Activated T-cell treated with anti-CD3 and anti-CD28 coated beads, Interleukin-2, amount 50 U/mL, for 24 hours (primary cell): ENCODE measurements at places on chromosomes 12 and 14.

DNA sequence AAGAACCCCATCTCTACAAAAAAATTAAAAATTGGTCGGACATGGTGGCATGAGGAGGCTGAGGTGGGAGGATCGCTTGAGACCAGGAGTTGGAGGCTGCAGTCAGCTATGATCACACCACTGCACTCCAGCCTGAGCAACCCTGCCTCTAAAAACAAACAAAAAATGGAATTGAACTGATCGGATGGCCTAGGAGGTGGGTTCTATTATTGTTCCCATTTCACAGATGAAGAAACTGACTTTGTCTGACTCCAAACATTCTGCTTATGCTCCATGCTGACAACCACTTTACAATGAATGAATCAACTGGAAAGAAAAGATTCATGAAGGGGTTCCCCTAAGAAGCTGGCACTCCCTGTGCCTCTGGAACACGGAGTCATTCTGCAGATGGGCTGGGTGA lies 47.3 kb downstream of the TRPV4 start:
- no peaks in the 10 kb centered on the region for H3K36me3 ChIP-seq
- H3K4me1 ChIP-seq = no peaks in the 10 kb centered on the region
- H3K27me3 ChIP-seq = peaks cover 10% of the 10 kb centered on the region
- no peak for DNase-seq

DNA sequence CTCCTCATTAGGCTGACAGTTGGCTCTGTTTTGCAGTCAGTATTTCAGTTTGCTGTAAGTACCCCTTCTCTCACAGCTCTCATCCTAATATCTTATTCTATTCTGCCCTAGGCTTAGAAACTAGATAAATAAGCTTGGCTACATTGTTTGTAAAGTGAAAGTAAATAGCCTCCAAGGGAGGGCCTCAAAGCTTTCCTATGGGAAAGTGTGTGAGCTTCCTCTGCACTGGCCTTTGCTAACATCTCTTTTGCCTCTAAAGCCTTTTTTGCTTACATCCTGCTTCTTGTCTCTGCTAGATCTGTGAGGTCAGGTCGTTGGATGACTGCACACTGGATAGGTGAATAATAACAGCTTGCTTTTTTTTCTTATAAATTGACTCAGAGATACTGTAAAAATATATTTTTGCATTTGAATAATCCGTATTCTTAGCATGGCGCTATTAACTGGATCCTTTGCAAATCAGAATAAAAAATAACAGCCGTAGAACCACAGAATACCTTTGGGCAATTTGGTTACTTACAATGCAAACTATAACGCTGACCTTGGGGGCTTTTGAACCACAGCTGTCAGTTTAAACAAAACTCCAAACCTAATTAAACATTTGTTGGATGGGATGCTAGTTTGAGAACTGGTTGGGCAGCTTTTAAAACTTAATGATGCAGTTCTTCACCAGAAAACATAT lies 55.1 kb downstream of the TTC6 start:
- DNase-seq = no peak
- no peak overlapping the region for H3K4me3 ChIP-seq
- H3K27ac ChIP-seq = no peak overlapping the region
- H3K27me3 ChIP-seq = no peaks in the 10 kb centered on the region

- no peaks in the 10 kb centered on the region for H3K36me3 ChIP-seq
- DNase-seq = no peak
- H3K27me3 ChIP-seq = no peaks in the 10 kb centered on the region
- H3K4me3 ChIP-seq = no peak overlapping the region
Measured at GRCh38 chr14:29868000-29868399, 59.6 kb downstream of the PRKD1 start.

- H3K4me1 ChIP-seq = peaks cover 5% of the 10 kb centered on the region
- peaks cover 39% of the 10 kb centered on the region for H3K27me3 ChIP-seq
- no peaks in the 10 kb centered on the region for H3K36me3 ChIP-seq
- DNase-seq = no peak
- no peak overlapping the region for H3K4me3 ChIP-seq
Measured at GRCh38 chr14:72098210-72098609, 166.0 kb downstream of the RGS6 start.

DNA sequence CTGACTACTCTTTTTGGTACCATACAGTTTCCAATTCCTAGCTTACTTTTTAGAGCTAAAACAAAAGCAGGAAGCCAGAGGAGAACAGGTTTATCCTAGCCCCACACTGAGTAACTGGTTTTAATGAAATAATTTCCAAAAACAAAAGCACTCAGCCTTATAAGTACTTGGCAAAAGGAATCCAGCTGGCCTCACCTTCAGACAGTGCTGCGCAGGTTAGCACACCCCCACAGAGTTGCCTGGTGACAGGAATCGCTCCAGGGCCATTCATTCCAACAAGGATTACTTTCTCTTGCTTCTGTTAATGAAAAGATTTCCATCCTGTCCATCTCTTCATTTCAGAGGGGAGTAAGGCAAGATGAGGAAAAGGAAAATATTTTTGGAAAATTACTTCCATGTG lies 84.6 kb downstream of the SCFD1 start:
- H3K27ac ChIP-seq = no peak overlapping the region
- H3K4me3 ChIP-seq = no peak overlapping the region
- H3K36me3 ChIP-seq = peaks cover 74% of the 10 kb centered on the region

DNA sequence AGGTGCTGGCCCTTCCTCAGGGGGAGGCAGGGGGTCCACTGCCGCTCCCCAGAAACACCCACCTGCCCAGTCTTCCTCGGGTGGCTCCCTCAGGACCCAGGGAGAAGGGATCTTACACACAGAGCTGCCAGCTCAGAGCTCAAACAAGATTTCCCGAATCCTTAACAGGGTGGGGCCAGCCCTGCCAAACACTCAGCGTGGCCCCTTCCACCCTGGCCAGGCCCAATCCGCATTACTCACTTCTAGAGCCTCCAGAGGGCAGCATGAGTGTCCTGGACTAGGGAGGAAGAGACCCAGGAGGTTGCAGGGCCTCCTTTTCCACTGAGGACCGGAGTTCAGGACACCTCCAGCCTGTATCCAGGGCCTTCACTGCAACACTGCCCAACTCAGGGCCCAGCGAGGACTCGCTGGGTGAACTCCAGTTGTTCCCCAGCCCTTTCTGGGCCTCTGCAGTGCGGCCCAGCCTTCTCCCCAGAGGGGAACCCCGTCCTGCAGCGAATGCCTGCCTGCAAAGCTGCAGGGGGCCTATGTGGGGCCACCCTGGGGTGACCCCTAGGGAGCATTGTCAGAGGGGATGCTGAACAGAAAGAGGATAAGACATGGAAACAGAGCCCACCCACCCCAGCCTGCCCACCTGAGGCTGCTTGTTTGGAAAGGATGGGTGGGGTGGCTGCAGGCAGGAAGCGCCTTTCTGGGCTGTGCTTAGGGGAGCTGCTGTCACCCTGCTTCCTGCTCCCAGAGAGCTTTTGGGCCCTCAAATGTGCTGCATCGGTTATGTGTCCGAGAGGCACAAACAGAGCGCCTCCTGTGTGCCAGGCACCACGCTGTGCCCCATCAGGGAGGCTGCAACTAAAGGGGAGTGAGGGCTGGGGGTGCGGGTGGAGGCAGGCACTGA lies 43.8 kb downstream of the CCNK start:
- H3K27me3 ChIP-seq = no peaks in the 10 kb centered on the region
- no peak for DNase-seq
- no peaks in the 10 kb centered on the region for H3K36me3 ChIP-seq
- peak overlapping the region; percentile 59 for H3K27ac ChIP-seq
- H3K4me1 ChIP-seq = peaks cover 8% of the 10 kb centered on the region

GRCh38 chr14:43983721-43984120 lies 523.4 kb downstream of the FSCB start:
- H3K27ac ChIP-seq = no peak overlapping the region
- H3K4me1 ChIP-seq = no peaks in the 10 kb centered on the region
- DNase-seq = no peak
- H3K27me3 ChIP-seq = no peaks in the 10 kb centered on the region
- no peak overlapping the region for H3K4me3 ChIP-seq

- H3K4me1 ChIP-seq = peaks cover 74% of the 10 kb centered on the region
- peaks cover 84% of the 10 kb centered on the region for H3K36me3 ChIP-seq
- peak overlapping the region; percentile 30 for H3K4me3 ChIP-seq
- H3K27me3 ChIP-seq = no peaks in the 10 kb centered on the region
- DNase-seq = peak; percentile 66
Measured at GRCh38 chr12:57069523-57069922, 9.1 kb downstream of the NEMP1 start.

- H3K27me3 ChIP-seq = peaks cover 13% of the 10 kb centered on the region
- no peak for DNase-seq
- no peaks in the 10 kb centered on the region for H3K36me3 ChIP-seq
Measured at GRCh38 chr14:94880876-94881275, 111.0 kb upstream of the GSC start.

DNA sequence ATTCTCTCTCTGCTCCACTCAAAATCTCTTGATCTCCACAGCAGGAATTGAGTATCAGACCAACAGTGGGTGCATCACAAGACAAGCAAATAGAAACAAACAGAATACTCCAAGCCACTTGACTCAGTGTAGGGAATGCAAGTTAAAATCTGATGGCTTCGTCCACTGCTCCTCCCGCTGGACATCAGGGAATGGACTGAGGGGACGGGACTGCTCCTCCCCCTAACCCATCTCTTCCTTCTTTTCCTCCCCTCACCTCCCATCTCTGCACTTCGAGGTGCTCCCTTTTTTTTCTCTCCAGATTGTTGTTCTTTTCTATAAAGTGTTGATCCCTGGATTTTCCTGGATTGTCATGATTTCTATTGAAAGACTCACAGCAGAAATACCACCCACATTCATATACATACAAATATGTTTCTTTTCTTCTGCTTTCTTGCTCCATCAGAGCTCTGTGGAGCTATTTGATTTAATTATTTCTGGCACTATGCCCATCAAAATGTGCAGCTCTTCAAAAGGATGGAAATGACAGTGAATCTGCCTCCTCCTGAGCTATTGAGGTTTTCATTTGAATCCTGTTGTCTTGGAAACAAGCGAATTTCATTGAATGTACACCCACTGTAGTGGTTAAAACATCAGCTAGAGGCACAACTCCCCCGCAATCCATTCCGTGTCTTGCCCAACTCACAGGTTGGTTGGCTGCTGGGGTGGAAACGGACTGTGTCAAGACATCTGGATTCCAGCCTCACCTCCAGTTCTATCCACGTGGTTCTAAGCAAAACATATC lies 199.7 kb downstream of the SPTSSA start:
- H3K27ac ChIP-seq = no peak overlapping the region
- peaks cover 11% of the 10 kb centered on the region for H3K27me3 ChIP-seq
- DNase-seq = no peak
- no peaks in the 10 kb centered on the region for H3K4me1 ChIP-seq

DNA sequence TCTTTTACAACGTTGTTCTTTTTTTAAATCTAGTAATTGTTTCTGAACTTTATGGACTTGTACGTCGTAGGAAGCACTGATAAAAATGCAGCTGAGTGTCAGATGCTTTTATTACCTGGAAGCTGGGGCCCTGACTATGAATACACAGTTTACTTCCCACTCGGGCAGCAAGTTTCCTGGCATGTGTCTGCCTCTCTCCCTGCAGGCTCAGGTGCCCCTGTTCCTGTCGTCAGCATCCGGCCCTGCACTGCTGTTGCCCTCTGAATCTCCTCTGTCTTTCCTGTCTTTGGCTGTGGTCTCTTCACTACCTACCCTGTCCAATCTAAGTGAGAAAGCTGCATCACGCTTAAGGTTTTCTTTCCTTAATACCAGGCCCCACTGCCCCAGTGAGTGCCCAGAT lies 75.8 kb downstream of the PELI2 start:
- DNase-seq = no peak
- H3K27ac ChIP-seq = no peak overlapping the region
- no peaks in the 10 kb centered on the region for H3K36me3 ChIP-seq
- H3K4me3 ChIP-seq = no peak overlapping the region
- no peaks in the 10 kb centered on the region for H3K27me3 ChIP-seq
- peaks cover 27% of the 10 kb centered on the region for H3K4me1 ChIP-seq

GRCh38 chr14:22614240-22614799 lies 16.2 kb downstream of the ABHD4 start:
- H3K4me1 ChIP-seq = peaks cover 7% of the 10 kb centered on the region
- no peak overlapping the region for H3K4me3 ChIP-seq
- H3K36me3 ChIP-seq = peaks cover 22% of the 10 kb centered on the region
- no peak for DNase-seq
- no peak overlapping the region for H3K27ac ChIP-seq

- no peaks in the 10 kb centered on the region for H3K27me3 ChIP-seq
- H3K4me1 ChIP-seq = peaks cover 58% of the 10 kb centered on the region
- no peaks in the 10 kb centered on the region for H3K36me3 ChIP-seq
- no peak overlapping the region for H3K4me3 ChIP-seq
- H3K27ac ChIP-seq = peak overlapping the region; percentile 10
Measured at GRCh38 chr12:46452061-46452615, 79.6 kb upstream of the SLC38A2 start.

DNA sequence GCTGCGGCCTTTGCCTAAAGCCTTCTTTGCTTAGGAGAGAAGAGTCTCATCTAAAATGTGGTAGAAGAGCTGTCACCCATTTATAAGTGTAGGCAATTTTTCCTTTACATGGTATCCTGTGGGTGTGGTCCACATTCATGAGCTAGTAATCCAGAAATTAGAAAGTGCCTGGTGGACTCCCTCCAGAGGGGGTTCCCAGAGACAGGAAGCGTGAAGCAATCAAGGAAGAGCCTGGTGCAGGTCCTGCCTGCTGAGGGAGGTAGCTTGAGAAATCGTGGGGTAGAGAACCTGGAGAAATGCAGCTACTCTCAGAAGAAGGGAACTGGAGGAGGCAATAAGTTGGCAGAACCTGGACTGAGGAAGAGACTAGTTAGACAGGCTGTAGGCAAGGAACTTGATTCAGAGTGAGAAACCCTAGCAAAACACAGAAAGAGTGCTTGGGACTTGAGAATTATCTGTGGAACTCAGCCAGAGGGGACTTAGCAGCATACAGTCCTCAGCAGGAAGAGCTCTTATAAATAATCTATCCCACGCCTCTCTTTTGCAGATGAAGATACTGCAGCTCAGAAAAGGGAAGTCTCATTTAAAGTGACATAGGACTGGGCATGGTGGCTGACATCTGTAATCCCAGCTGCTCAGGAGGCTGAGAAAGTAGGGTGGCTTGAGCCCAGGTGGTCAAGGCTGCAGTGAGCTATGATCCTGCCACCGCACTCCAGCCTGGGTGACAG lies 182.4 kb upstream of the CCND2 start:
- H3K27me3 ChIP-seq = no peaks in the 10 kb centered on the region
- peaks cover 11% of the 10 kb centered on the region for H3K4me1 ChIP-seq
- H3K36me3 ChIP-seq = no peaks in the 10 kb centered on the region

GRCh38 chr12:48356041-48356768 lies 5.5 kb upstream of the ZNF641 start:
- H3K36me3 ChIP-seq = no peaks in the 10 kb centered on the region
- no peak overlapping the region for H3K4me3 ChIP-seq
- DNase-seq = no peak
- peaks cover 3% of the 10 kb centered on the region for H3K4me1 ChIP-seq
- H3K27me3 ChIP-seq = no peaks in the 10 kb centered on the region

DNA sequence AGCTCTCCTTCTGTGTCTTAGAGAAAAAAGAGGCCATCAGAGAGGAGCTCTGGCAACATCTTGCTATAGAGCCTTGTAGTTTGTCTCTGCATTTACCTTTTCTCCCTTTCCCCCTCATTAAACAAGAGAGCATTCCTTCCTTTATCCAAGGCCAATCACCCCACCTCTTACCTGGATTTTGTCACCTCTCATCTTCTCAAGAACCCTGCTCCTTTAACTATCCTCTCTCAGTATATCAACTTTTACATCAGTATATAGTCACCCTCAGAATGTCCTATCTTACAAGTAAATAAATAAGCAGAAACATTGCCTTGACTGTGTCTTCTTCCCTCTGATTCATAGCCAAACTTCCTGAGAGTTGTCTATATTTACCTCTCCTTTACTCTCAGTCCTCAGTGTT lies 105.0 kb upstream of the SLC38A2 start:
- no peaks in the 10 kb centered on the region for H3K27me3 ChIP-seq
- H3K27ac ChIP-seq = no peak overlapping the region
- no peaks in the 10 kb centered on the region for H3K36me3 ChIP-seq
- H3K4me1 ChIP-seq = peaks cover 10% of the 10 kb centered on the region
- DNase-seq = no peak
